ENCODE measurements at places on chromosomes 5 and 9. TPM values are rescaled to one million over a fixed set of nuclear protein-coding genes. Genes with fewer than 3 reads are reported as not detected.

The CTSV gene
- 11.6 TPM for total RNA-seq

The ZFAND5 gene
- total RNA-seq: 143 TPM

The CXXC5 gene
- 22.9 TPM for total RNA-seq

The FREM1 gene
- not detected for total RNA-seq

The LCNL1 gene
- 0.06 TPM for total RNA-seq

The ACOT12 gene
- not detected for total RNA-seq

The FAM78A gene
- total RNA-seq: 0.32 TPM

The PAEP gene
- 0.14 TPM for total RNA-seq

The EIF4E1B gene
- not detected for total RNA-seq

The CTXN3 gene
- not detected for total RNA-seq

The ANXA6 gene
- 36.3 TPM for total RNA-seq

The TAF11L10 gene
- total RNA-seq: not detected

The TMEM215 gene
- 0.02 TPM for total RNA-seq

The SCGB3A2 gene
- not detected for total RNA-seq

The FOXD4L6 gene
- total RNA-seq: not detected

The PRDM9 gene
- total RNA-seq: not detected

The MZB1 gene
- 0.09 TPM for total RNA-seq

The RANBP17 gene
- 2.0 TPM for total RNA-seq

The FCN1 gene
- total RNA-seq: not detected

The DOCK8 gene
- 0.23 TPM for total RNA-seq

The GLRX gene
- 58.6 TPM for total RNA-seq

The RNF208 gene
- total RNA-seq: 2.6 TPM

The IFNA2 gene
- not detected for total RNA-seq

The MPDZ gene
- total RNA-seq: 15.7 TPM

The SLCO6A1 gene
- total RNA-seq: not detected

The IRX4 gene
- 0.28 TPM for total RNA-seq

The GARIN3 gene
- not detected for total RNA-seq
